NCI-H748 treated with DMSO at 0.1 percent for 48 hours (cell line): ENCODE measurements at places on chromosomes 2 and 18.

GRCh38 chr2:216520112-216520511, 21.5 kb downstream of the RPL37A start:
- DNase-seq: no peak

GRCh38 chr2:232697807-232698110, 628 bp downstream of the GIGYF2 start:
- no peak for DNase-seq

DNA sequence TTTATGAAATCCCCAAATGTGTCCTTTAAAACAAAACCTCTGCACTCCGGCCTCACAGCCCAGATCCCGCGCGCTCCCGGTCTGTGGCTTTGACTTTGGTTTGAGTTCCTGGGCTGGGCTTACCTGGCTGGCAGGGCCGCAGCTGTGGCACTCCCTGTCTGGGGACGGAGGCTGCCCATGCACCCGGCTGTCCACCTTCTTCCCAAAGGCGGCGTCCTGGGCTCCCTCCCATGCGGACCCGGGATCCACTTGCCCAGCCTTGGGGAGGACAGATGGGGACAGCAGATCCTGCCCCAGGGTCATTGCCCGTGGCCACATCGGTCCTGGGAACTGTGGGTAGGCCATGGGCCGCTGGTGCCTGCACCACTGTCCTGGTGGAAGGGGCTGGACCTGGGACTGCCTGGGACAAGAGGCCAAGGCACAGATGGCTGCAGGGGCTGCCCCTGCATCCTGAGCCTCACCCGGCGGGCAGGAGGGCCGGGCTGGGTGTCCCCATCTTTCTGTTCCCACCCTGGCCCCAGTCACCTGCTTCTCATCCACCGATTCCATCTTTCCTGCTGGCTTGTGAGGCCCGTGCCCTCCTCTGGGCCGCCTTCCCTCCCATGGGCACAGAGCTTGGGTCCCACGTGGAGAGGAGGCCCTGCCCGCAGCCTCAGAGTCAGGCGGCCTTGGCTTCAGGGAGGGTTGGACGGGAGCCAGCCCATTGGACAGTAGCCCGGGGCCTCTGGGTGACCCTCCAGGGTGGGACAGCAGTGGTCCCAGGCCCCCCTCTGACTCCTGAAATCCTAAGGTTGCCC, 27.7 kb downstream of the NFATC1 start:
- DNase-seq: no peak

- DNase-seq: no peak
Observed at GRCh38 chr2:17429130-17429529, 89.1 kb downstream of the RAD51AP2 start.

GRCh38 chr2:67208887-67209500, 188.1 kb upstream of the ETAA1 start:
- DNase-seq: peak; percentile 14

GRCh38 chr18:24065906-24066305, 51.4 kb downstream of the TTC39C start:
- no peak for DNase-seq

- DNase-seq: peak; percentile 54
Observed at GRCh38 chr2:121974897-121975661, 219.6 kb downstream of the TSN start.

DNA sequence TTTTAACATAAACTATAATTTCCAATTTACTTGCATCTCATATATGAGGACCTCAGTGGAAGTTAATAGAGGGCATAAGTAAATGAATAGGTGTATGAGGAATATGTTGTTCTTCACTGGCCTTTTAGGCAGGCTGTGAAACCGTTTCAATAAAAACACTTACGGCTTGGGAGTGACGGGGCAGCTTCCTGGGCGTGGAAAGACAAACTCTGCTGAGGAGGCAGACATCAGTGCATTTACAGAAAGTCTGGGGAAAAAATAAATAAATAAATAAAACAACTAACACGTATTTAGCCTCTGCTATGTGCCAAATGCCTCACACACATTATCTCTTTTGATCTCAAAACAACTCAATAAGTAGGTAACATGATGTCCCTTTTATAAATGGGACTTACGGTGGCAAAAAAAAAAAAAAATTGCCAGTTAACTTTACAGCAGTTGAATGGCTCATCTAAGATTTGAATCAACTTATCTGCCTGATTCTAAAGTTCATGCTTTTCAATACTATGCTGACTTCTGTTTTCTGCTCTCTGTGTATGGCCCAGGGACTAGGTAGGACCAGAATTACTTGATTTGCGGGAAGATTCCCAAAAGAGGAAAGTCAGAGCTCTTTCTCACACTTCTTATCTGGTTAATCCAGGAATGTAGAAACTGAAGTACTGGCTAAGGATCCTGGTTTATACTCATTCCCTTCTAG, 77.5 kb upstream of the LRATD1 start:
- DNase-seq: no peak

DNA sequence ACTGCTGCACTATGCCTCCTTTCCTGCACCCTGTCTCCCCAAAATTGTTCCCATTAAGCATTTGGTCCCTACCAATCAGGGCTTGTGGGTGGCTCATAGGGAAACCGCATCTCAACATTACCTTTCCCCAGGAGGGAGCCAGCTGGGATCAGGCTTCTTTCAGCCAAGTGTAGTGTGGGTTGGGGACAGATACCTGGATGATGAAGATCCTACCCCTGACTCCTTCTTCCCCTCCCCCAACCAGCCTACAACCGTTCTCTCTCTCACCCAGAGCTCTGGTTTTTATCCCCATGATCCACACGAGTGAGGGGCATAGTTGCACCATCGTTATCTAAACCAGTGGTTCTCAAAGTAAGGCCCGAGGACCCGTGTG, 40.0 kb downstream of the ACOXL start:
- no peak for DNase-seq

DNA sequence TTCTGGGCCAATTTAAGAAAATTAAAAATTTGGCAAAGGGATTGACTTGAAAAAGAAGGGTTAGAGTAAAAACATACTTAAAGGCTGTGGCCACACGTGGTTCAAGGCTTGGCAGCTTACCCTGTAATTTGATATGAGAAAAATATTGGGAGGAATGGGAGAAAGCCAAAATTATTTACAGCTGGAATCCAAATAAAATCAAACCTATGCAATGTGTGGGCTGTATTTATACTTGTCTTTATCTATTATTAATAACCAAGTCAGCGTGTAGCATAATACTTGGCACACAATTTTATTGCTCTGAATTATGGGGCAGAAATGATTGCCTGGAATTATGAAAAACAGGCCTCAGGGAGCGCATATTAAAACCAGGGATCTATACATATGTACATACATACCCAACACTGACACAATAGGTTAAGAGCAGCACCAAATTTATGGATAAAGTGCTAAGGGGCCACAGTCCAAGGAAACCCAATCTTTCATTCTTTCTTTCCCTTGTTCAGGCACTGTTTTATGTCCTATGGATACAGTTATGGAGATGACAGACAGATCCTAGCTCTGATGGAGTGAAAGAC, 35.6 kb downstream of the FAM124B start:
- no peak for DNase-seq

GRCh38 chr2:206832873-206833272, 67.5 kb downstream of the FASTKD2 start:
- no peak for DNase-seq

- DNase-seq: no peak
Observed at GRCh38 chr18:51009072-51009471, 20.9 kb upstream of the SMAD4 start.

DNA sequence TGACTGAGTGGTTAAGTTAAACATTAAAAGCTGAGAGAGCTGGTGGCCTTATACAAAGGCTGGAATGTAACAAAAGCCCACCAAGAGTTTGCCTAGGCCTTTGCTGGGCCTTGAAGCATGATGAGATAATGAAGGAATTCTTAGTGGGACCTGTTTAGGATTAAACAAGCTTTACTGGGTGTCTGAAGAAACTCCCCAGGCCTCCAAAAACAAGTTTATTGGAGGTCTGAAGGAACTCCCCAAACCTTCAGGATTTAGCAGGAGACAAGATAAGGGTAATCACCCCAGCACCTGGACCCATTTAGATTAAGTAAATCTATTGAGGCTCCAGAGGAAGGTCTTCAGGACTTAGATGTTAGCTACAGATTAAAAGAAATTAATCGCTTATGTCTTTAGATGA, 18.7 kb downstream of the PCARE start:
- DNase-seq: no peak

GRCh38 chr2:29747786-29748470, 173.5 kb downstream of the ALK start:
- no peak for DNase-seq

DNA sequence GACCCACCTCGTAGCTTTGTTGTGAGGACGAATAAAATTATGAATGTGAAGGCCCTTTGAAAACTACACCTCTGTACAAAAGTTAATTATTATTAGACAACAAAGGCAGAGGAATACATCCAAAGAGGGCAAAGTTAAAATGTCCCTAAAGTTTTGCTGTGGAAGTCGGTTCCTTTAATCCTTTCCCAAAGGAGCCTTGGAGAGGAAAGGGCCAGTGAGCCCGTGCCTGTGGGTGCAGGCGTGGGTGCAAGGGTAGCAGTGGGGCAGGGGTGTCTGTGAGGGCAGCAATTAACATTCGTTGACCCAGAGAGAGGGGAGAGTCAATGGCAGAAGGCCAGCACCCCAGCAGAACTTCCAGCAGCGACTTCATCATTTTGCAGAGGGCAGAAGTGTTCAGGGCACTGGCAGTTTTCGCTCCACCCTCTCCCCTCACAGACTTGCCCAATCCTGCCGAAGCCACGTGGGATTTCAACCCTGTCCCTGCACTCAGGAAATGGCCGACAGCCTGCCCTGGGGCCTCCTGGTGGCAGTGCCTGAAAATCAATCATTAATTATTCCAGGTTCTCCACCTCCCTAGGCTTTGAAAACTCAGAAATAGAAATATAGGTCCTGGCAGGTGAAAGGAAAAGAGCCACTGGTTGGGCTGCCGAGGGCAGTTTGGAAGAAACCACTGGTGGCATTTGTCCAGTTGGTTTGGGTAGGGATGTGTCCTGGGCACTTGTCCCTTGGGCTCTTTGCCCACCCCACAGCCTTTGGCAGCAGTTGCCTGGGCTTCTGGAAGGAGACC, 4.2 kb upstream of the PAX8 start:
- no peak for DNase-seq

GRCh38 chr2:219086196-219086595, 25.5 kb upstream of the IHH start:
- DNase-seq: no peak

GRCh38 chr2:64582774-64583340, 58.7 kb downstream of the AFTPH start:
- DNase-seq: no peak

GRCh38 chr2:10282611-10283105, 20.0 kb upstream of the HPCAL1 start:
- DNase-seq: no peak

DNA sequence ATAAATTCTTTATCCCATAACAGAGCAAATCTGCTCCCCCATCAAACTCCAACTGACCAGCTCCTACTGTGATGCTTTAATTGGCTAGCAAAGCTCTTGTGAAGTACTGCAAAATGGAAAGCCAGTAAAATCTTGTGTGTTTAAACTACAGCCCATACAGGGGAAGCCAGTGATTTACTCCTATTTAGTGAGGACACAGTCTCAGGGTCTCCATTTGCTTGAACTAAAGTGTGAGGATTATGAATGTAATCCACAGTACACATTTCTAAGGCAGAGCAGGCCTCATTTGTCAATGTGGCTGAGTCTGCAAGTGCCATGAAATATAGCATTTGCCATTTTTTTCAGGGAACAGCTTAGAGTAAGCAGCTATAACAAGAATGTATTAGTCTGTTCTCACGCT, 259.3 kb downstream of the PIEZO2 start:
- no peak for DNase-seq

DNA sequence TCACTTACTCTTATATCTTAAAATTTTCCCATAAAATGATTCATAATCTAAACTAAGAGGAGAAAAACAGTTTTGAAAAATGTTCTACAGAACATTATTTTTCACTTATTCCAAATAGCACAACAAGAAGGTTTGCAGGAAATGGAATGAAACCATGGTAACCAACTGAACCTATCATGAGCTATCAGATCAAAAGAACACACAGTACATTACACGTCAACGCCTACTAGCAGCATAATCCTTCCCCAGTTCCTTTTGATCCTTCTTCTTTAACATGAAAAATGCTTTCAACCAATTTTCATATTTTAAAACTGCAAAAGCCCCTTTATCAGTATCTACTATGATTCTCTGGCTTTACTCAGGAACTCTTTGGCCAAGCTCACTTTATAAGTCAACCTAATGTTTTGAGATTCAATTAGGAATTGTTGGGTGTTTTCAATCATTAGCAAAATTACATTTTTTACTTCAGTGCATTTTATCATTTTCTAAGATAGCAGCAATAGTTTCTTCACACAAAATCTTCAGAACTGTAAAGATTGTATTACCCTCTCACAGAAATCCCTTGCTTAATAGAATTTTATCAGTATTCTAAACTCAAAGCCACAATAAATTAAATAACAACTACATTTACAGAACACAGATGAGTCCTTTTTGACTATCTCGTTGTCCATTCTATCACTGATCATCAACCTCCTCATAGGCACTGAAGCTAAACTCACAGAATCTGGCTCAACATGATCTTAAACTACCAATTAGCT, 102.5 kb downstream of the CHN1 start:
- DNase-seq: no peak

DNA sequence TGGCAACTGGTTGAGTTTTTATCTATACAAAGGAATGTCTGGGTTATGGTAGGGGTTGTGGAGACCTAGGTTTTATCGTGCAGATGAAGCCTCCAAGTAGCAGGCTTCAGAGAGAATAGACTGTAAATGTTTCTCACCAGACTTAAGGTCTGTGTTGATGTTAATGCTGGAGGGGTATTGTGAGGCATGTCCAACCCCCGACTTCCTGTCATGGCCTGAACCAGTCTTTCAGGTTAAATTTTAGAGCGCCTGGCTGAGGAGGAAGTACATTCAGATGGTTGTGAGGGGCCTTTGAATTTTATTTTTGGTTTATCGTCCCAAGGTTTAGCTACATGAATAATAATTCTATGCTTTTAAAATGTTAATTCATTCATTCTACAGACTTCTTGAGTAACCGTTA, 435.1 kb downstream of the DLGAP1 start:
- DNase-seq: no peak

GRCh38 chr18:14970027-14970426, 222.1 kb downstream of the ANKRD30B start:
- no peak for DNase-seq

DNA sequence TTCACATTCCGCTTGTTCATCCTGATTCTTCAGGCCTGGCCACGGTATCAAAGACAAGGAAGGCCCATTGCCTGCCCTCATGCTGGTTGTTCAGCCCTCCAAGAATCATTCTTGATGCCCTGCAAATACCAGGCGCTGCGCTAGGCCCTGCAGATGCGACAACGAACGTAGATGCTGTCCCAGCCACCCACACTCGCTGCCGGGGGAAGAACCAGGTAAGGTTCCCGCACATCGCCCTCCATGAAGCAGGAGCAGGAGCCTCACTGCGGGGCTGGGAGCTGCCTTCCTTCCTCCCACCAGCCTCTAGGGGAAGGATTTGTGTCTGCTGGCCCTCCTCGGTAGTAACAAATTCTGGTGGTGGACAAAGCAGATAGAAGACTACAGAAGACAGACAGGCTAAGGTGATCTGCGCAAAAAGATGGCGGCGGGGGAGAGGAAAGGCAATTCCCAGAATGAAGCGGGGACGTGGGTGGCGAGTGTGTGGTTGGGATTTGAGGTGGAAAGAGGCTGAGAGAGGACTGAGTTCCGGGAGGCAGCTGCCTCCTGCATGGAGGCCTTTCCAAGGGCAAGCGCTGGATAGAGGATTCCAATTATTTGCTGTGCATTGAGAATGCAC, 19.8 kb upstream of the GPR55 start:
- no peak for DNase-seq
